ENCODE measurements at places on chromosomes 4 and X. TPM values are rescaled to one million over a fixed set of nuclear protein-coding genes. Genes with fewer than 3 reads are reported as not detected.
A peak's percentile ranks its signal among the peaks of the same experiment; 100 is the strongest.

- no peak for DNase-seq
These were observed 37.2 kb downstream of the ABLIM2 start for GRCh38 chr4:8121292-8122015.

DNA sequence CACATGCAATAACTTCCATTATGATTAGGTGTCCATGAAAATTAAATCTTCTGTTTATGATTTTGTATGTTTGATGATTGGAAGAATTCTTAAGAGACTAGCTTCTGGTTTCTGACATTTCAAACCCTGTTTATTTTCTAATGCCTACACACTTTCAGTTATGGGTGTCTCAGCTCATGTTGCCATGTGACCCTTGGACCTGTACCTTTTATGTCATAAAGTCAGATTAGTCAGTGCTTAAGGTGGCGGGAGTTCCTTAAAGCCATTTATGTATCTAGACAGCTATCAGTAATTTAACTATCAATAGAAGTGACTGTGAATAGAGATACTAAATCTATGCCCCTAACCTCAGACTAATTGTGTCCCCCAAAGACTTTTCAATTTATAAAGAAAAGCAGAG is 155.6 kb downstream of the GBA3 start:
- DNase-seq, result no peak

GRCh38 chr4:7390906-7391636 is 43.7 kb downstream of the PSAPL1 start:
- no peak for DNase-seq

GRCh38 chrX:107827852-107828251 is 2.2 kb downstream of the MID2 start:
- peak; percentile 42 for DNase-seq

- DNase-seq, result no peak
These were observed 68.1 kb downstream of the FAM53A start for GRCh38 chr4:1615786-1616556.

FRMPD4 gene
- not detected for total RNA-seq

DNA sequence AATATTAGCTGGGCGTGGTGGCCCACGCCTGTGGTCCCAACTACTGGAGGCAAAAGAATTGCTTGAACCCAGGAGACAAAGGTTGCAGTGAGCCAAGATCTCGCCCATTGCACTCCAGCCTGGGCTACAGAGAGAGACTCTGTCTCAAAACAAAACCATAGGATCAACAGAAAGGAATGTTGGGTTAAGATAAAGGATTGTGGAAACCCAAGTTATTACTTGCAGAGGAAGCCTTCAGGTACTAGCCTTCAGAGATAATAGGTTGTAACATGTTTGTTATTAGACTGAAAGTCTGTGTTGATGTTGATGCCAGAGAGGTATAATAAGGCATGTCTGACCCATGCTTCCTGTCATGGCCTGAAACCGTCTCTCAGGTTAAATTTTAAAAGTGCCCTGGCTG is 16.9 kb downstream of the SSX5 start:
- no peak for DNase-seq

GRCh38 chr4:2008671-2008920 is 178 bp downstream of the NELFA start:
- DNase-seq, result no peak

- DNase-seq, result peak; percentile 77
These were observed 82.6 kb downstream of the HADH start for GRCh38 chr4:108072300-108072699.

GRCh38 chr4:82017680-82018079 is 356.1 kb downstream of the HNRNPD start:
- DNase-seq, result no peak

RAI2 gene
- total RNA-seq, result 0.65 TPM

CCDC149 gene
- 0.16 TPM for total RNA-seq

GRCh38 chrX:55816023-55816422 is 98.5 kb downstream of the RRAGB start:
- DNase-seq, result no peak

- DNase-seq, result peak; percentile 16
These were observed 418.2 kb downstream of the STIM2 start for GRCh38 chr4:27278615-27279375.

DNA sequence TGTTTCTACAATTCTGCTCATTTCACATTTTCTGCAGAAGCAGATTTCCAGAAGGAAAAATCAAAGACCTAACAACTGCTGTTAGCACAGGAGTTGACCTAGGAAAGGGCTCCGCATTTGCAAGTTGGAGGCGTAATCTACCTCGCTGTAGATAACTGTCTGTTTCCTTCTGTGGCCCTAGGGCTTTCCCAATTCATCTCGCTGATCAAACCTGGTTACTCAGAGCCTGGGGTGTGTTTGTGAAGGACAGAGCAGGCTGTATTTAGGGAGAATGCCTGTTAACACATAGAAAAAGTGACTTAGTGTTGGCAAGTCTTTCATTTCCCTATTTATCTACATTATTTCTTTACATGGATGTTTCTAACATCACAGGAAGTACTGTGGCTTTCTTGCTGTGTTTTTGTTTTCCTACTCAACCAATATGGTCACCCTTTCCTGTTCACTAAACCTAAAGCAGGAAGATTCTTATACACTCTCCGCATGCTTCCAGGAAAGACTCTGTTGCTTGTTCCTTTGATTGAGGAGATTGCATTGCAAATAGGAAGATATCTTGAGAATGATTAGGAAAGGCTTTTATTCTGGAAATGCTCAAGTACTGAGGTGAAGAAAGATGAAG is 40.5 kb downstream of the AGA start:
- no peak for DNase-seq

P2RY4 gene
- 0.11 TPM for total RNA-seq

VCX2 gene
- not detected for total RNA-seq

GRCh38 chr4:126687655-126688358 is 945.0 kb upstream of the INTU start:
- DNase-seq, result no peak

DNA sequence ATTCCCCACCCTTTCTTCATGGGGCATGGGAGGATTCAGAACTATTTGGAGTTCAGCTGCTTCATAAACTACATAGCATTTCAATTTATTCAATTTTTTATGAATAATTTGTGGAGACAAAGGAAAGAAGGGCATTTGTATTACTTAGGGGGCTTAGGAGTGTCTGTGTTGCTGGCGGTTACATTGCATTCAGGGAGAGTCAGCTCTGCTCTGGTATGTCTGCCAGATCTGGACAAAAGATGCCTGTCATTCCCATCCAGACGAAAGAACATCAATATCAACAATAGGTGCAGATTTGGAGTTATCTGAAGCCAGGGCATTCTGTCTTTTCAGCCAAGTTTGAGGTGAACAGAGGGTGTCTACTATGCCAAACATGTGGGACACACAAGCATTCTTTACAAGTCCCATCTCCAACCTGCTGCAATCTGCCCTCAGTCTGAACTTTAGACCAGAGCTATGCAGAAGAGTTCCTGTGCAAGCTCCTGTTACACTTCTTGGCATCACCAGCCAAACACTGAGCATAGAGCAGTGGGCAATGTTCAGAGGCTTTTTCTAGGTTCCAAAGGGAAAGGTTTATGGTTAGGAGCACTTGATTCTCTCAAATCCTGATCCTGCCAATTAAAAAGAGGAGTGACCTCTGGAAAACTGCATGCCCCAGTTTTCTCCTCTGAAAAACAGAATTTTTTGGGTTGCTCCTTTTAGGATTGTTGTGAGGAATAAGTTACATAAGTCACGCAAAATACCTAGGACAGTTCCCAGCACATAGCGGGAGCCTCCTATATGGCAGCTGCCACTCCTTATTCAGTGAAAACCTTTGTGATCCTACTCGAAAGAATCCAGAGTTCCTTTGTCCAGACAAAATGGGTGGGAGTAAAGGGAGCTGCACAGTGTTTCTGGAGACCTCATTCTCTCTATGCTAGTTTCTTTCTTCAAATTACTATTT is 719.5 kb upstream of the SLIT2 start:
- DNase-seq, result no peak

GRCh38 chrX:9231491-9231890 is 197.6 kb upstream of the FAM9B start:
- peak; percentile 4 for DNase-seq

KCTD8 gene
- not detected for total RNA-seq

DNA sequence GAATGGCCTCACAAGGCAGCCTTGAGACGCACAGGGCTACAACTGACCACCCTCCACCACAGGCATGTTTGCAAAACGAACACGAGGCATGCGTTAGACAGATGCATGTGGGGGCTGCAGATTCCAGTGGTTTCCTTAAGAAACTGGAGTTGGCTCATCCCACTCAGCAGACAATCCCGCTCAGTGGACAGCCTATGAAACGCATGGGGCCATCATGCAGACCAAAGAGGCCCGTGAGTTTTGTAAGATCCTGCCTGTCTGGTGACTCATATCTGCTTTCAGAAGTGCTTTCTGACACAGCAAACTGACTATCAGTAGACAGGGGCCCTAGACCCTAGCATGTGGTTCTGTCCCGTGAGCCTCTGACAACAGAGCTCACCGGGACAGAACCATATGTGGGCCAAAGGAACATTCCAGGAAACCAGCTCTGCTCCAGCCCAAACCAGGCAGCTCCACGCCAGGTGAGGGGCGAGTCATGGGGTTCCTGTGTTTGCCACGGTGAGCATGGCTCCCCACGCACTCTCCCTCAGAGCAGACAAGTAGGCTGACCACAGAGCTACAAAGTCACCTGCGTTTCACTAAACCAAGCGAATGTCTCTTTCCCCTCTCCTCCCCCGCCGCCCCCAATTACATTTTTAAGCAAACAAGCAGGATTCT is 74.4 kb downstream of the MTMR1 start:
- peak; percentile 30 for DNase-seq

- no peak for DNase-seq
These were observed 214.4 kb upstream of the ARSJ start for GRCh38 chr4:114193624-114194399.

MAGEA8 gene
- not detected for total RNA-seq

DNA sequence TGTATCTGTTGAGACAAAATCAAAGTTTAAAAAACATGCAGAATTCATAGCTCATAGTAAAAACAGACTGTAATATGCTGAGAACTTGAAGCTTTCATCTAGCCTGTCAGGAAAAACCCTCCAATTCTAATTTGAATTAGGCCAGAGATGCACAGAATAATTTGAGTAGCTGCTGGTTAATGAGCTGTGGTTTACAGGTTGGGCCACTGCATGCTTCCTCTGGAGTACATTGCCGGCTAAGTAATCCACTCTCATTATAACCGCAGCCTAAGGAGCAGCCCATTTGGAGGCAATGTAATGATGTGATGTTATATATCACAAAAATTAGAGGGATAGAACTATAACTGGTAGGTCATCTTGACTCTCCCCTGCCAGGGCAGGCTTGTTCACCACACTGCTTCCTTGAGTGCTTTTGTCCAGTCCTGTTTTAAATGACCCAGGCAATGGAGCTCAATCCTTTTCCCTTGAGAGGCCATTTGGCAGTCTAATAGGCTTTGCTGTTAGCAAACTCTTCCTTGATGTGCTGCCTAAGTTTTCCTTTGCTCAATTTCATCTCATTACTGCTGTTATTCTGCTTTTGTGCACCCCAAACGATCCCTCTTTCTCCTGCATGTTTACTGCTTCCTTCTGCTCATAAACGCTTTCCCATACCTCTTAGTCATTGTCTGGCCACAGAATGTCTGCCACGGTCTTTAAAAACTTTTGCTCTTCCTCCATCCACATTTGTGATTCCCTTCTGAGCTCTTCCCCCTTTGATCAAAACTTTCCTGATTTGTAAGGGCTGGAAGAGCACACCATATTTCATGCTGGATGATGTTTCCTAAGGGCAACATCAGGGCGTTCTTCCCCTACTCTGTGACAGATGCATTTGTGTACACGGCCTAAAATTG is 230.9 kb downstream of the C4orf33 start:
- no peak for DNase-seq

ZFX gene
- 34.0 TPM for total RNA-seq

ARHGAP36 gene
- total RNA-seq, result not detected

- DNase-seq, result no peak
These were observed 187.3 kb downstream of the SLC39A8 start for GRCh38 chr4:102157984-102158383.

GRCh38 chr4:24067367-24068193 is 177.7 kb upstream of the PPARGC1A start:
- DNase-seq, result no peak

DNA sequence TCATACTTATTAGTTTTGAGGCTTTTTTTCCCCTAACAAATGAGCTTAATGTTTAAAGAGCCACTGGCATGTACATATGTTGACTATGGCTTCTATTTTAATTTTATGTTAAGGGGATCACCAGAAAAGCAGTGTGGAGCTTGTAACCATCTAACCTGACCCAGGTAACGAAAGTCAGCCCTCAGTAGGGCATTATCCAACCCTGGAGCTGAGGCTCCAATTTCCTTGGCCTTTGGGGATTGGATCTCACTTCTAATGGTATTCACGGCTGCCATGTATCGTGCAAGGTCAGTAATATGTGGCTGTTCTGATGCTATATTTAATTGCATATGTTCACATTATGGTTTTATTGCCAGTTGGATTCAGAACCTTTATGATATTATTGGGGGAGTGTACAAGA is 75.2 kb upstream of the CCSER1 start:
- DNase-seq, result no peak

DNA sequence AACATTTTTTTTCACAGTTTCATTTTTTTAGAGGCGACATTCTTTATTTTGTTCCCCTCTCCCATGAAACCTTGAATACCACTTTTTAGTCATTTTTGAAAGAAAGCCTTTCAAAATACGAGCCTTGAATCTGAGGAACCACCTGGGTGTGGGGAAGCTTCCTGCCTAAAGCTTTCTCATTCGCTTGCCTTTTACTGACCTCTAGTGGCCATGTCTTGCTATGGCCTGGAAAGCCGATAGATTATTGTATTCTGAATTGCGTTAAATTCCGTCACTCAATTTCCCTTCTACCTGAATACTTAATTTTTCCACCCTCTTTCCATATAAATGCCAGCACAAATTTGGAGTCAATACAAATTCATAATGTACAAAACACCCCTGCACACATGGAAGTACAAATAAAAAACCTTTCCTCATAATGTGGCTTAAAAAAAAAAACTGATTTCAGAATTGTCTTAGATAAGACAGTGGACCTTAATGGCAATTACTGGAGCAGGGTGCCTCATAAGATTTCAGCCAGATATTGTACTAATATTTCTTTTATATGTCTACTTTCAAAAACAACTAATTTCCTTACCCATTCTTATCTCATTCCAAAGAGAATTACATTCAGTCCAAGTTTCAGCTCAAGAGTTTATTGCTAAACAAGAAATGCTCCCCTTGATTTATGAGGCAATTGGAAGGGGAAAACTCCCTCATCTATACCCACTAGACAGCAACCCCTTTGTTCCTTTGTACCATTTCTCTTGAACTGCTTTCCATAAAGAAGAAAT is 217.9 kb downstream of the CENPC start:
- peak; percentile 66 for DNase-seq

ZNF718 gene
- total RNA-seq, result 9.7 TPM

- DNase-seq, result no peak
These were observed 16.7 kb upstream of the SOD3 start for GRCh38 chr4:24778464-24779225.

DNA sequence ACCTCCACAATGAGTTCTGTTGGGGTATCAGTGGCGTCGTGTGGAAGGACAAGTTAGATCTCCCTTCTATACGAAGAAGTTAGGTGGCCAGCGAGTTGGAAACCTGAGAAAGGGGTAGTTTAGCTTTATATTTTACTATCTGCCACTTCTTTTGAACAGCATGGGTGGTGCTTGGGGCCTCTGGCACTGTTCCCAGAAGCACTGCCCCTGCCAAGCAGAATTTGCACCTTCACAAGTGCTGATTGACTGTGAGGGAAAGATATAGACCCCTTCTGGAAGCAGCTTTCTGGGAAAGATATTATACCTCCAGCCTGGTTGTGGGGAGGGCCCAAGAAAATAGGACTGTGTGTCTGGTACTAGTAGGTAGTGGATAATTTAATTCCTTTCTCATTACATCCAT is 246.9 kb downstream of the FBXO8 start:
- DNase-seq, result no peak

CYTL1 gene
- total RNA-seq, result not detected

C4orf36 gene
- total RNA-seq, result not detected

GRCh38 chr4:147788791-147789190 is 56.9 kb downstream of the ARHGAP10 start:
- no peak for DNase-seq

RAB9B gene
- total RNA-seq, result 0.37 TPM

Data from activated CD4-positive, alpha-beta T cell treated with anti-CD3 and anti-CD28 coated beads for 36 hours (primary cell).